NCI-H2171 treated with DMSO at 0.1 percent for 48 hours (cell line): ENCODE measurements at places on chromosomes 7 and 10.

DNA sequence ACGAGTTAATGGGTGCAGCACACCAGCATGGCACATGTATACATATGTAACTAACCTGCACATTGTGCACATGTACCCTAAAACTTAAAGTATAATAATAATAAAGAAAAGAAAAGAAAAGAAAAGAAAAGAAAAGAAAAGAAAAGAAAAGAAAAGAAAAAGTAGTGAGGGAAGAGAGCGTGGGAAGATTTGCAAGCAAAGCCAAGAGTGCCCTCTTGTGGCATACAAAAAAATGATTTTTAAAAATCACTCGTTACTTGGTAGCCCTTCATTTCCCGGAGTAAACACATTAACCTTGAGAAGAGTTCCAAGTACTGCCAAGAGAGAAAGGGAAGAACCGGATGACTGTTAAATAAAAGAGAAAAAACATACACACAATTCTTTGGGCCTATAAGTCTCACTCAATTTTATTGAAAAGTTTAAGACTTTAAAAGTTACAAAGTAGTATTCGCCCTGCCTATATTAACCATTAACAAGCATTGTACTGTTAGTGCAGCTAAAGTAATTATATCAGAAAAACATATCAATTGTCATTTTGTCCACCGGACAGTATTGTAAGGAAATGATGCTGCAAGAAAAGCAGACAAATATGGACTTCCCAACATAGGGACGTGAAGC is 6.2 kb upstream of the CH25H start:
- DNase-seq, result peak; percentile 9

DNA sequence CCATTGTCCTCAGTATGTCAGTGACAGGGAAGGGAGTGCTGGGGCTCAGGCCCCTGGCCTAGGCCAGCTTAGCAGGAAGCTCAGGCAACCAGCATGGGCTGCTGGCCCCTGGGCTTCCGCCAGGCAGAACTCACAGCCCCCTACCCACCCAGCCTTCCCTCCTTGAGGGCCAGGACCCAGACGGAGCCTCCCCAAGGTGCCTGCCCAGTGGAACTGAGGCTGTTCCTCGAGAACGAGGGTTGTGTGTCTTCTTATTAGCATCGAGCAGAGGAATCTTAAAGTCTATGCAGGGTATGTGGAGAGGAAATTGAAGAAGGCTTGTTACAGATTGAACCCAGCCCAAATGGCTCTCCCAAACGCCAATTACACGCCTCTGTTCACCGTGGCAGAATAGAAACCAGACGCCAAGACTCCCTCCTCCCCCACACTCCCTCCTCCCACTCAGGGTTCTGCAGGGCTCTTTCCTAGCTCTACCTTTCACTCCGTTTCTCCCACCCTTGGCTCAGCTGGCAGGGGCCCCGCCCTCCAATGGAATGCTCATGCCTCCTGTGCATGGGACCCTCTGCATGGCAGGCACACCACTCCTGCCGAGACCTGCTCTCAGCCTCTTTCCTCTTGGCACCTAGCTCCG is 134.4 kb downstream of the ZMIZ1 start:
- DNase-seq, result peak; percentile 46

GRCh38 chr10:62735464-62736167 is 68.9 kb upstream of the ADO start:
- no peak for DNase-seq

- DNase-seq, result peak; percentile 11
Observed at GRCh38 chr7:50142425-50143017, 49.5 kb upstream of the ZPBP start.

DNA sequence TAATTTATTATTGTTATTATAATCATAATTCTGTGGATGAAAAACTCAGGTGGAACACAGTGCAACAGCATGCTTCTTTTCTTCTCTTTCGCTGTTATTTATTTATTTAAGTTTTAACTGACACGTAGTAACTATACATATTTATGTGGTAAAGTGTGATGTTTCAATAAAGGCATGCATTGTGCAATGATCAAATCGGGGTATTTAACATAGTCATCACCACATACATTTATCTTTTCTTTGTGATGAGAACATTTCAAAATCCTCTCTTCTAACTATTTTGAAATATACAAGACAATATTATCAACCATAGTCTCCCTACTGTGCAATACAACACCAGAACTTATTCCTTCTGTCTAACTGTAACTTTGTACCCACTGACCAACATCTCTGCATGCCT is 152.5 kb upstream of the LYZL1 start:
- no peak for DNase-seq

- no peak for DNase-seq
Observed at GRCh38 chr7:33750177-33750576, 155.2 kb upstream of the BMPER start.

- DNase-seq, result no peak
Observed at GRCh38 chr10:84329986-84330651, 1.7 kb downstream of the CCSER2 start.

GRCh38 chr7:43906331-43907010 is at the start of gene URGCP:
URGCP (minus strand) TSS chr7:43906596; CDS start chr7:43906575, 21 bp downstream.
- peak; percentile 47 for DNase-seq

DNA sequence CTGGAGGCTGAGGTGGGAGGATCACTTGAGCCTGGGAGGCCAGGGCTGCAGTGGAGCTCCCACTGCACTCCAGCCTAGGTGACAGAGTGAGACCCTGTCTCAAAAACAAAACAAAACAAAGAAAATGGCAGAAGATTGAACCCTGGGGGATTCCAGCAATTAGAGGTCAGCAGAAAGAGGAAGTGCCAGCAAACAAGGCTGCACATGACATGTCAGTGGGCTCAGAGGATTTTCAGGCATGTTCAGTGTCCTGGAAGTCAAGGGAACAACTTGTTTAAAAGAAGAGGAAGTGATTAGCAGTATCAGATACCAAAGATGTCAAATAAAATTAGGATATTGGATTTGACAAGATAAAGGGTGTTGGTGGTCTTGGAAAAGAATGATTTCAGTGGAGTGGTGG is 32.3 kb downstream of the RAB18 start:
- no peak for DNase-seq

DNA sequence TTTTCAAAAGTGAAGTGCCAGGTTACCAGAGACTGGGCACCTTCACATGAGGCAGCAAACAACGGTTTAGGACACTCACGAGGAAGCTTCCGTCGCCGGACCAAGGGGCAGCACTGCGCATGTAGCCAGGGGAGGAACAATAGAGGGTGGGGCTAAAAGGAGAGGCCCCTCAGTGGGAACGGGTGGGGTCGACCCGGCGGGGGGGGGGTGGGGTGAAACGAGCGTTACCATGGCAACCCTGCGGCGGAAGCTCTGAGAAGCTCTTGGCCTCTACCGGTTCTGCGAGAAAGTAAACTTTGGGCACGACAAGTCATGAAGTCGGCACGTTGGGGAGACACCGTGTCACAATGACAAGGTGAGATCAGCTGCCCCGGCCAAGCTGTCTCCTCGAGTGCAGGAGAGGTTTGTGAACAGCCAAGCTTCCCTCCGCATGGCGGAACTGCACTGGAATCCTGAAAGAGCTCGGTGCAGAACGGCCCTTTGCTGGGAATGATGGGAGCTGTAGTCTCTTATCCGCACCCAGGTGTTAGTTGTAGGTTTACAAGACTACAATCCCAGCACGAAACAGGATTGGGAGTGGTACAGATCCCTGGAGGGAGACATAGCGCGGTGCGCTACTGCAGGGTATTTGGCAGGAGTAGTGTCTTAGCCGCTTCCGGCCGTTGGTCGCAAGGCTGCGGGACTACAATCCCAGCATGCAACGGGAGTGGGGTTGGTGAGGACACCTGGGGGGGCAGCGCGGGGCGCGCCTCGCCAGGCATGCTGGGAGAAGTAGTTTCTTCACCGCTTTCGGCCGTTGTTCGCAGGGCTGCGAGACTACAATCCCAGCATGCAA is 72.8 kb upstream of the ZNF722 start:
- DNase-seq, result peak; percentile 9

DNA sequence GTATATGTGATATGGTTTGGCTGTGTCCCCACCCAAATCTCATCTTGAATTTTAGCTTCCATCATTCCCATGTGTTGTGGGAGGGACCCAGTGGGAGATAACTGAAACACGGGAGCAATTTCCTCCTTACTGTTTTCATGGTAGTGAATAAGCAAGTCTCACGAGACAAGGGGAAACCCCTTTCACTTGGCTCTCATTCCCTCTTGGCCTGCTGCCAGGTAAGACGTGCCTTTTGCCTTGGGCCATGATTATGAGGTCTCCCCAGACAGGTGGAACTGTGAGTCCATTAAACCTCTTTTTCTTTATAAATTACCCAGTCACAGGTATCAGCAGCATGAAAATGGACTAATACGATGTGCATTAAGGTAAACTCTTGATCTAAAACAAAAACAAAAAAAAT is 357.1 kb upstream of the AOAH start:
- DNase-seq, result peak; percentile 62

DNA sequence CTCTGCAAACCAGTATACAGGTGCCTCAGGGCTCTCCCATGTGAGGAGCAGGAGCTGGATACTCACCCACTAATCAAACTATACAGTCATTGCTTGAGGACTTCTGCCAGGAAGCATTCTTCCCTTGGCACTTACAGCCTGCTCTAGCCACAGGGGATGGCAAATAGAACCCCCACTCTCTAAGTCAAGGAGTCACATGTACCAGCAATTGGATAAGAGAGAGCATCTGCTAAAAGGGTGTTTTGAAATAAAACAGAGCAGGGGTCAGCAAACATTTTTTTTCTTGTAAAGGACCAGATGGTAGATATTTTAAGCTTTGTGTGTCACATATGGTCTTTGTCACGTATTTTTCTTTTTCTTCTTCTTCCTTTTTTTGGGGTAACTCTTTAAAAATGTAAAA is 865.2 kb upstream of the GHITM start:
- peak; percentile 89 for DNase-seq

DNA sequence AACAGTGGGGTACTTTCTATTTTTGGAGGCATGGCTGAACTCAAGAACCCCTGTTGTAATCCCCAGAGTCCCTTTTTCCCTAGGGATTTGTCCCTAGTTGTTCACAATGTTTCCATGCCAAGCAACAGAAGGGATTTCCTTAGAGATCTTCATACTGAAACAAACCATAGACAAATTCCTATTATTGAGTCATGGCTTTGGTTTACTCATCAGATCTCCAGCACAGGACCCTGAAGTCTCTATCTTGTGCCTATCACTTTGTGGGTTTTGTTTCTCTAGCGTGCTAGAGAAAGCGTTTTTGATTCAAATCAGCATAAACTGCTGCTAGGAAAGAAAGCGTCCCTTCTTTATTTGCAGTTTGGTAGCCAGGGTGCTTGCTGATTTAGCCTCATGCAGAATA is 165.0 kb downstream of the BAMBI start:
- no peak for DNase-seq

DNA sequence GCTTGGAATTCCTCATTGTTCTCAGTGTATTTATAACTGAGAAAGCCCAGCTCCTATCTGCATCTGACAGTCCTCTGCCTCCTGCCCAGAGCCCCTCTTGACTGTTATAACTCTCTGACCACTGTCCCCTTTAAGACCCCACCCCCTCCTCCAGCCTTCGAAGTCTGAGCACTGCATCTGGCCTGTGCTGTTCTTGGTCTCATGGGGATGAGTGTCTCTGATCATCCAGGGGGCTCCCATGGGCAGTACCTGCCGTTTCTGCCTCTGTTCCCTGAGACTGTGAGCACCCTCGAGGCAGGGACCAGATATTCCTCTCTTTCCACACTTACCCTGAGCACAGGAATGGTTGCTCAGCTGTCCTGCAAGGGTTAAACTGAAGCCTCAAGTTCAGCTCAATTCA is 7.7 kb downstream of the GHRHR start:
- DNase-seq, result no peak

GRCh38 chr7:50214771-50215170 is 89.7 kb upstream of the IKZF1 start:
- DNase-seq, result no peak

DNA sequence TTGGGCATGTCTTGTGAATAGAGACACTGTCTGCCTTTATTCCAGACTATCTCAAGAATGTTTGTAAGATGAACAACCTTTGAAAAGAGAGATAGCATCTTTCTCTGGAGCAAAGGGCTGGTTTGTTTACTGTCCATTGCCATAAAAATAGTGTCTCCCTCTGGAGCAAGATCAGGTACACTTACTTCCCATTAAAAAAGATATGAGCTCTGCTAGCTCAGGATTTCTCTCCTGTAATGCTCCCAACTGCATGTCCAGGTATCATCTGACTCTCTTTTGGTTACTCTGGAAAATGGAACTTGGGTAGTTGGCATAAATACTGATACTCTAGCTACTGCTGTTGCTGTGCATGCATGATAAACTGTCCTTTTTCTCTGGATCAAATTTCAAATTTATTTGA is 381.1 kb downstream of the TFEC start:
- no peak for DNase-seq

DNA sequence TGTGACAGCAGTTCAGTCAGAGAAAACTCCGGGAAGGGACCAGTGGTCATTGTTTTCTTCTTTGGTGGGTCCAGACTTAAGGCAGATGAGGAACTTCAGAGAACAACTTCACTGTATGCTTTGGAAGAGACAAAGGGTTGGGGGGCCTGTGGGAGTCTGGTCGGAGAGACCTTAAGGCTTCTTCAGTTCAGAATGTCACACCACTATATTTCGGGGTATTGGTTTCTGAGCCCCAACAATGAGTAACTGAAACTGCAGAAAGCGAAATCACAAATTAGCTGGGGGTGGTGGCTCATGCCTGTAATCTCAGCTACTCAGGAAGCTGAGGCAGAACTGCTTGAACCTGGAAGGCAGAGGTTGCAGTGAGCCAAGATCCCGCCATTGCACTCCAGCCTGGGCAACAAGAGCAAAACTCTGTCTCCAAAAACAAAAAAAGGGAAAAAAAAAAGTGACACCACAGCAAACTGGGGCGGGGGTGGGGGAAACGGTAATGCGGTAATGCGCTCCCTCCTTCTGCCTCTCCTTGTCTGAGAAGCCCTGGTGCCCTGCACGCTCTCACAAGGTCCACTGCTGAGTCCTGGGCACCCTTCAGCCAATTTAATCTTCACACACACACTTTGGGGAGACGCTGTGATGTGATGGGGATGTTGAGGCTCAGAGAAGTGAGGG is 2.2 kb upstream of the ADIRF start:
- no peak for DNase-seq

GRCh38 chr7:15430911-15431310 is 130.9 kb downstream of the AGMO start:
- DNase-seq, result no peak

GRCh38 chr10:14904864-14905263 is 26.2 kb downstream of the SUV39H2 start:
- no peak for DNase-seq

GRCh38 chr7:43570688-43571365 is 12.1 kb upstream of the STK17A start:
- no peak for DNase-seq

DNA sequence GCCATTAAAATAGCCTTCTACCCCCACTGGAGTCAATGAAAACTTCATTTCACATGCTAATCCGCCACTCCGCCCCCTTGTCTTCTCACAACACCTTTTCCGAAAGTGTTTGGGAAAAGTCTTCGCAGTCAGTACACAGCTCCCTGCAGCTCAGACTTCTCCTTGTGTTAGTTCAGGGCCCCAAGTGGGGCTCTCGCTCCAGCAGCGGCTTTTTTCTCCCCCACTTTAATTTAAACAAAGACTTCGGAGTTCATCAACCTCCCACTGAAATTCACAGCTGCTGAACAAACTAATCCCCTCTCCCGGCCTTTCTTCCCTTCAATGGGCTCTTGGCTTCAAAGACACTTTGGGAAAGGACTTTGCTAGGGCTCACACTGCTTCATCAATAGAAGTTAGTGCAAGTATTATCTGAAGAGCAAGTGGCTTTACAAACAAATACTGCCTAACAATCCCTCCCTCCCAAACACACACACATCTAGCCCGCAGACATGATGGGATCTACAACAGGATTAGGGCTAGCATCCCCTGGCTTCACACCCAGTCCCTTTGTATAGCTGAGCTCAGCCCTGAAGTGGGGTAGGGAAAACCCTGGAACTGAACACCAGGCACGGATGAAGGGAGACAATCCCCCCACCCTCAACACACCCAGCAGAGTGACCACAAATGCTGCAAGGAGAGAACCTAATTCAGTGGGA is 23.1 kb downstream of the WNT8B start:
- no peak for DNase-seq
